ENCODE measurements at places on chromosomes 7 and 10. TPM values are rescaled to one million over a fixed set of nuclear protein-coding genes. Genes with fewer than 3 reads are reported as not detected.

- DNase-seq: no peak
Measured at GRCh38 chr7:157775021-157775559, 438.3 kb downstream of the DNAJB6 start.

- no peak for DNase-seq
Measured at GRCh38 chr10:128137877-128138276, 11.7 kb upstream of the MKI67 start.

GRCh38 chr7:9023675-9024294, 590.4 kb downstream of the NXPH1 start:
- DNase-seq: no peak

GRCh38 chr10:188546-188945, 53.3 kb downstream of the ZMYND11 start:
- no peak for DNase-seq

GRCh38 chr10:109912335-109913281, 10.7 kb downstream of the XPNPEP1 start:
- no peak for DNase-seq

GRCh38 chr7:74380720-74381119, 73.0 kb upstream of the GTF2IRD1 start:
- DNase-seq: no peak

- DNase-seq: no peak
Measured at GRCh38 chr7:42274053-42274452, 37.0 kb upstream of the GLI3 start.

DNA sequence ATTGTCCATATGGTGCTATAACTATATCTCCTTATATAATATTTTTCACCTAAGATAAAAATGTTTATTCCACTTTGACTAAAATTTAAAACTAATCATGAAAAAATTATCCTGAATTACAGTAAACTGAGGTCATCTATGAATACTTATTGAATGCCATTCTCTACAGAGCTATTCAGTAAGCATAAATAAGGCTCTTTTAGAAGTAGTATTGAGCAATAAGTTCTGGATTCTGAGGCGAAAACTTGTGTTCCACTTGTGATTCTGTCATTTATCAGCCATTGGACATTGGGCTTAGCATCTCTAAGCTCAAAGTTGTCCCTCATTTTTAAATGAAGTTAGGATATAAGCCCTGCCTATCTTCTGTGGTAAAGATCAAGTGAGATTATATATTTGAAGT, 130.8 kb downstream of the WNT2 start:
- DNase-seq: no peak

GRCh38 chr10:6204341-6205191, 1.8 kb downstream of the PFKFB3 start:
- no peak for DNase-seq

DNA sequence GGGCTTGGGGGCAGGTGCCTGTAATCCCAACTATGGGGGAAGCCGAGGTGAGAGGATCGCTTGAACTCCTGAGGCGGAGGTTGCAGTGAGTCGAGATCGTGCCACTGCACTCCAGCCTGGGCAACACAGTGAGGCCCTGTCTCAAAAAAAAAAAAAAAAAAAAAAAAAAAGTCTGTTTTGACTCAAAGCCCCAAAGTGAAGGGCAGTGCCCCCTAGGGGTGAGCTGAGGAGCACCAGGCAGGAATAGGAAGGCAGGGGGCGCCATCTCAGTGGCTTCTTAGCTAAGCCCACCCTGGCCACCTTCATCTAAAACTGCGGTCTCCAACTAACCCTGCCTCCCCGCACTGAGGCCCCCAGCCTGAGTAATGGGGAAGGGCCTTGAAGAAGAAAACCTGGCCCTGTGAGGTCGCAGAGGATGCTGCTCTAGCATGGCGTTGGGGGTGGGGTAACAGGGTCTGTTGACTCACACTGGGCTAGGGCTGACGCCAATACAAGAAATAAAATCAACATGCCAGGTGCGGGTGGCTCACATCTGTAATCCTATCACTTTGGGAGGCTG, 9.8 kb downstream of the PODXL start:
- no peak for DNase-seq

DNA sequence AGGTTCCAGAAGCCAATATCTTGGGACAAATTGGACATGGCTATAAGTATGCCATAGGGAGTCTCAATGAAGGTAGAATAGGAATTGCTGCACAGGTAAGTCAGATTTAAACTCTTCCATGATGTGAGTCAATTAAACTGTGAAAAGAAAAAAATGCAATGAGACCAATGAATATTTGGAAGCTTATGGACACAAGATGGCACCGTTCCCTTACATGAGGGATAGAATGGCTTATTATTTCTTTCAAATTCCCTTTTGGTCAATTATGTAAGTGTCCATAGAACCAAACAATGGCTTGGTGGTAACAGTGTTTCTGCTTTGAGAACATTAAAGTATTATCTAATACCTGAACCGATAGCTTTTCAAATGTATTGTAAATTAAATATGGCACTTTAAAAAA, 35.6 kb downstream of the ACADSB start:
- no peak for DNase-seq

- no peak for DNase-seq
Measured at GRCh38 chr7:127375631-127376030, 16.9 kb downstream of the ZNF800 start.

- DNase-seq: no peak
Measured at GRCh38 chr7:47715631-47716068, 133.7 kb upstream of the TNS3 start.

DNA sequence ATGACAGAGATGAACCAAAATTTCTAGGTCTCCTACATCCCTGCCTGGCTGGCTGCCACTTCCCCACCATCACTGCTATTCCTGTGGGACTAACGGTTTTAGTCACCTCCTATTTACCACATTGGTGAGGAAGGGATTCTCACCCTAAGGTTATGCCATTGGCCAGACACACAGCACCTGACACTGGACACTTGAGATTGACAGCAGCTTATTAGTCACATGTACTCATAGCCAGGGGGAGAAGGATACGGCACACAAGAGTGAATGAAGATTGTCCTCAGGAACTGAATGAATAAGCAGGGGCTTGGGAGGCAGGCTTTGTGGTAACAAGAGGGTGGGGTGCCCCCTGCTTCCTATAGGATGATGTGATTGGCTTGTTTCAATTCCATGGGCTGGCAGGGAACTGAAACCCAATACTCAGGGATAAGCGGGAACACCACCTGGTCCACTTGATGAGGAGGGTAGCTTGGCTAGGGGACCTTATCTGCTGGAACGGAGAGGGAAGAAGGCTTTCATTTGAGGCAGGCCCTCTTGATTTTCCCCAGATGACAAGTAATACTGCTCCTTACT, 99.0 kb downstream of the SPAG6 start:
- no peak for DNase-seq

GRCh38 chr7:131839967-131840690, 283.7 kb upstream of the PODXL start:
- DNase-seq: no peak

GRCh38 chr10:72702868-72703581, 11.1 kb downstream of the MCU start:
- no peak for DNase-seq

- no peak for DNase-seq
Measured at GRCh38 chr10:42971251-42971599, 105.6 kb upstream of the RET start.

GRCh38 chr7:31098642-31099360, 46.7 kb downstream of the ADCYAP1R1 start:
- DNase-seq: peak; percentile 49

GRCh38 chr7:131097662-131098376, 229.9 kb upstream of the MKLN1 start:
- DNase-seq: no peak

DNA sequence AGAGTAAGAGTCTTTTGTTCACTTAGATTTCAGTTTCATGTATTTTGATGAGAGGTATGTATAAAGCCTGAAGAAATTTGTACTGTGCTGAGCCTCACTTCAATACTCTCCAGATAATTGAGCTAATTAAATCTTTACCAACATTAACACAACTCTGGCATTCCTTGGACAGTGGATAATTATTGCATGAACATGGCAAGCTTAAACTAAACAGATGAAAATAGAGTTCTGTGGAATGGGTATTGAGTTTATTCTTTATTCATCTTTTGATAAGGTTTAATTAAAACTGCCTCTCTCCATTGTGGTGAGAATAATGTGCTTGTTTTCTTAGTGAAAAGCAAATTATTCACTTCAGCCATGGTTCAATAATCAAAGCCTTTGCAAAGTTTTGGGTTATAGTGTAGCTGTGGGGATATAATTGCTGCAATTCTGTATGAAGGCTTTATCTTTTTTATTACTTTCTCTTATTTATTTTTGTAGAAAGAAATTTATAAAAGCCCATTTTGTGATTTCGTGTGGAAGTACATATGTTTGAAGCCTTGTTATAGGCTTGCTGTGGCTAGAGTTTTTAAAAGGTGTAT, 126.4 kb upstream of the FZD1 start:
- DNase-seq: no peak

DNA sequence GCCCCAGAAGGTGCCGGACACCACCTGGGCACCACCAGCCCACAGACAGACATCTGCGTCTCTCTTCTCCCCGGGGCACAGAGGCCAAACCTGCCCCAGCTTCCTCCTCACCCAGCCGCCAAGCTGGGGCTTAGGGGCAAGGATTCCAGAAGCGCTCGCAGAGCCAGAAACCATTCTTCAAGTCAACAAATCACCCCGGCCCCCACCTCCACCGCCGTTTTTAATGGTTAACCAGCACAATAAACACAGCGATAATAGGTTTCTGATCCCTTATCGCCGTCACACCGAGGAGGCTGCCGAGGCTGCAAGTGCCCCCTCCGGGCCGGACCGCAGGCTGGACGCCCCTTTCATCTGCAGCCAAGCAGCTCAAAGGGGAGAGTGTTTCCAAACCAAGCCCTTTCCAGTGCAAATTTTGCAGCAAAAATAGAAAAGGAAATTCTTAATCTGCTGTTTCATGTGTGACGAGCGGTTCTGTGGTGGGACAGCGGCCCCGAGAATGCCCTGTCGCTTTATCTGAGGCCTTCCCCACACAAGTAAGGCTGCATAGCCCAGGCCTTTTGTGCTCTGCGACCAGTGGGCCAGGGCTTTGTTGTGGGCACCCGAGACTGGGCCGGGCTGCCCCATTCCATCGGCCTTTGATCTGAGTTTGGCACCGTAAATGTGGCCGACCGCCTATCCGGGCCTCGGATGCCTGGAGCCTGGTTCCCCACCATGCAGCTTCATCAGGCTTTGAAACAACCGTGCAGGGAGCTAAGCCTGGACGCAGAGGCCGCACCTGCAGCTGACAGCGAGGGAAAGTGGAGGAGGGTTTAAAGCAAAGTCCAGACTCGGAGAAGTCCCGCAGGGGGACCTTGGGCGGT, 83.2 kb downstream of the FOXL3 start:
- DNase-seq: no peak

- DNase-seq: no peak
Measured at GRCh38 chr10:51397695-51398094, 301.7 kb downstream of the CSTF2T start.

- DNase-seq: no peak
Measured at GRCh38 chr7:158546214-158546613, 41.4 kb downstream of the PTPRN2 start.

DNA sequence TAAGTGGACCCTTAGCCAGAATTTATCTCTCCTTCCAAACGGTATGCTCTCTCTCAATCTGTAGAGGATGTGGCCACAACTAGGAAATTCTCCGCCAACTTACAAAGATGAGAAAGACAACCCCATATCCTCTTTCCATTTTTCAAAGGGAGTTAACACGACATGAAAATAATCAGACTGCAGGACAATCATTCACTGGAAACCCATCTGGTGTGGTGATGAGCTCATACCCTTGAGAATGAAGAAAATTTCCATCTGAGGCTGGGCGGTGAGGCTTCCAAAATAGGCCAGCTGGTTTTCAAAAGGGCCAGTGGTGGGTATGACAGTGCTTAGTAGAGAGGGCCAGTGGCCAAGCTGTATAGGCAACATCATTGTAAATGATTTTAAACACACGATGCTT, 369.6 kb downstream of the FRMD4A start:
- no peak for DNase-seq

GRCh38 chr7:105611856-105612775, 30.8 kb upstream of the EFCAB10 start:
- no peak for DNase-seq

DNA sequence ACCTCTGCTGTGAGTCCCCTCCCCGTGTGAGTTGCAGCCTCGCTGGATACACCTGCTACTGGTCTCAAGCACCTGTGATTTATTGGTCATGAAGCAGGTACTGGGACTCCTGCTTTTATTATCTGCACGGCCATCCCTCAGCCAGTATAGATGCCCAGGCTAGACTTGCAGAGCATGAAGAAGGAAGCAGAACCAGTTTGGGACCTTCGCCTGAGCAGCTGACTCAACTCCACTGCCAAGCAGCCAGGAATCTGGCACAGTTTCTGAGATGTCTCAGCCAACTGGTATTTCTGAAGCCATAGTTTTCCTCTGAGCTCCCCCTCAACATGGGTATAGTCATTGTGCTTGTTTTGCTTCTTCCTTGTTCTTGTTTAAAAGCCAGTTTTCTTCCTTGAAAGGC, 28.0 kb upstream of the SLC39A12 start:
- DNase-seq: no peak

GRCh38 chr7:102096706-102097427, 189.8 kb upstream of the SH2B2 start:
- peak; percentile 64 for DNase-seq

ACSL5 gene
- 13.9 TPM for total RNA-seq

CFTR gene
- total RNA-seq: 11.0 TPM

EGR2 gene
- 17.6 TPM for total RNA-seq

GOLGA7B gene
- total RNA-seq: 0.41 TPM

SORBS1 gene
- total RNA-seq: 31.4 TPM

LIPK gene
- 3.2 TPM for total RNA-seq

RAPGEF5 gene
- total RNA-seq: 11.7 TPM

BHLHA15 gene
- total RNA-seq: 0.57 TPM

CFAP43 gene
- 1.6 TPM for total RNA-seq

RTKN2 gene
- 10.0 TPM for total RNA-seq

PWWP2B gene
- 22.6 TPM for total RNA-seq

FGL2 gene
- total RNA-seq: 1.9 TPM

DEPP1 gene
- total RNA-seq: 53.0 TPM

WIPF3 gene
- 1.7 TPM for total RNA-seq

ANKRD2 gene
- not detected for total RNA-seq
